Iris pigment epithelial cell (primary cell): ENCODE measurements at places on chromosomes 3 and 15.
A peak's percentile ranks its signal among the peaks of the same experiment; 100 is the strongest.

- DNase-seq, result no peak
These were observed 43.6 kb downstream of the LDHAL6B start for GRCh38 chr15:59250249-59250648.

- DNase-seq, result no peak
These were observed 14.4 kb upstream of the CMSS1 start for GRCh38 chr3:99803297-99803696.

DNA sequence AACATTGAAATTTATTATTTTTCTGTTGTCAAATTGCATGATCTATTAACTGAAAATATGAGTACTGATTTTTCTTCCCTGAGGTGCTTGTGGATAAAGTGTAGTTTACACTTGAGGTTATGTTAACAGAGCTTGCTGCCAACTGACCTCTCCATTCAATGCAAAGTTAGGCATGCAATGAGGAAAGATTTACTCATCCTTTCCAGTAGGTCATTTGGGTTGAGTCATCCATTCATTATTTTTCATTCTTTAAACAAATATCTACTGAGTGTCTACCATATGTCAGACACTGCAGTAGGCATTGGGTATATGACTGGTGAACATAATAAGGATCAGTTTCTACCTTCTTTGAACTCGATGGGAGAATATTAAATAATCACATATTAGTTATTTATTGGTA, 604.1 kb downstream of the EDEM1 start:
- DNase-seq, result peak; percentile 35

- DNase-seq, result no peak
These were observed 2.0 kb downstream of the NGLY1 start for GRCh38 chr3:25781145-25781757.

GRCh38 chr3:128098234-128098633, 25.4 kb downstream of the RUVBL1 start:
- DNase-seq, result no peak
